ENCODE measurements at places on chromosomes 1 and 21.

DNA sequence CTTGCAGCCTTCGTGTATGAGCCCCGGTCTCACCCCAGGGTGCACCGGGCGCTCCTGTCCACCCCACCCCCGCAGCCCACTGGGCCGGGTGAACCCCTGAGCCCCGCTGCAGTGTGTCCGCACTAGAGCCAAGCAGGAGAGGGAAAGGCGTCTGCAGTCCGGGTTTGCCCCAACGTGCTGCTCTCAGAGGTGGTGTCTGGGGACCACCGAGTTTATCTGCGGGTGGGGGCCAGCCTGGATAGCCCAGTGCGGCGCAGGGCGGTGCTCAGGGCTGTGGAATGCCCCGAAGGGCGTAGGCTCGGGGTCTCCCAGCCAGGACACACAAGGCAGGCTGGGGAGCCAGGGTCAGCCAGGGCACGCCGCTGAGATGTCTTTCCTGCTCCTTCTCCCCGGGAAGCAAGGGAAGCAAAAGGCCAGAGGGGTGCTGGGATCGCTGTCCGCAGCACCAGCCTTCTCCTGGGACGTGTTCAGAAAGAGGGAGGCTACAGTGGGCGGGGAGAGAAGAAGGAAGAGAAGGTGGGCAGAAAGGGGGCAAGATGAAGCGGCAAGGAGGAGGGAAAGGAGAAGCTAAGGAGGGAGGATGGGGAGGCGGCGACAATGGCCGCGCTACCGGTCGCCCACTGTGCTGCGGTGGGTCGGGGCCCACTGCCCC, 56.6 kb downstream of the MAB21L3 start:
- DNase-seq, result no peak

DNA sequence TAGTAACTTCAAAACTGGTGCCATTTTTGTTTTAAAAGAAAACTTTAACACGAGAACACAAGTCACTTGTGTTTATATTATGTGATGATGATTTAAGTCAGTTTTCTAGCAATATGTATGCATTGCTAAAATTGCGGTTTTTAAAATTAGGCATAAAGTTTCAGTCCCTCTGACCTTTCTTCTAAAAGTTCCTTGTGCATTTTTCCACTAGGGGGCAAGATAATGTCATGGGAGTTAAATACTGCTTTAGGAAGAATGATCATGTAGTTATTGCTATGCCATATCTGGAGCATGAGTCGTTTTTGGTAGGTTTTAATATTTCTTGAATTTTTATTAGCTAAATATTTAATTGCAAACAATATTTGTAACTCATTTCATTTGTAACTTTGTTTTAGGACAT, 10.7 kb downstream of the CDC7 start:
- no peak for DNase-seq

DNA sequence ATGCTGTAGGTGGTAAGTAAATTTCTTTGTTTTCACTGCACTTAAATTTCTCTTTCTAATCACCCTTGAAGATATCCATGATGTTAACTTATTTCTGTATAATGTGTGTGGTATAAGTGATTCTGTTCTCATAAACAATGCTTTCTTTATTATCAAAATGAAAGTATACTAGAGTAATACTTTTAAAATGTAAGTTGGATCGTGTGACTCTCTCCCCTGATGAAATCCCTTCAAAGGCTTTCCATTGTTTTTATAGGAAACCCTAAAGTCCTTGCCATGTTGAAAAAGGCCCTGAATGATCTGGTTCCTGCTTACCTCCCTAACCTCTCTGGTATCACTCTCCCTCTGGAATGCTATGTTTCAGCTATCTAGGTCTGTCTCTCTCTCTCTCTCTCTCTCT, 191.1 kb upstream of the LHX8 start:
- DNase-seq, result no peak

DNA sequence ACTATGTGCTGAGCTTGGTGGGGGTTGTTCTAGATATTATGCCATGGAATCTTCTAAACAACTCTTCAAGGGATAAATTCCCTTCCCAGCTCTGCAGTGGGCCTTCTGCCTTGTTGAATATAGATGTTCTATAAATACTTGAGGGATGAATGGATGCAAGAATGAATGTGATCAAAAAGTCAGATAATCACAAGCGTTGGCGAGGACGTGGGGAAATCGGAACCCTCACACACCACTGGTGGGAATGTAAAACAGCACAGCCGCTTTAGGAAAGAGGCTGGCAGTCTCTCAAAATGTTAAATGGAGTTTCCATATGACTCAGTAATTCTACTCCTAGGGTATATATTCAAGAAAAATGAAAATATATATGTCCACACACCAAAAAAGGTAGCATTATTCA, 19.0 kb downstream of the SDC3 start:
- no peak for DNase-seq

DNA sequence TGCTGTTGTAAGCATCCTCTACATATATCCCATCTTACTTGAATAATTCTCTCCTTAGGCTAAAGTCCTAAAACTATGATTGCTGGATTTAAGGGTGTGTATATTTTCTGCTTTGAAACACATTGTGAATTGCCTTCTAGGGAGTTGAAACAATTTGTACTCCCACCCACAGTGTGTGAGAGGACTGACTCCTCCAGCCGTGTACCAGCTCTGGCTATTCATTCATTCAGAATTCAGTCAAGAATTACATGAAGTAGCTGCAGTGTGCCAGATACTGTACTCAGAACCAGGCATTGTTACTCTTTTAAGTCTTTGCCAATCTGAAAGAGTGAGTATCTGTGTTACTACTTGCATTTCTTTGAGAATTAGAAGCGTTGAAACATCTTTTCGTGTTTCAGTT, 135.0 kb downstream of the DHRS3 start:
- DNase-seq, result no peak

- no peak for DNase-seq
Observed at GRCh38 chr1:17588048-17588871, 48.8 kb downstream of the ARHGEF10L start.

DNA sequence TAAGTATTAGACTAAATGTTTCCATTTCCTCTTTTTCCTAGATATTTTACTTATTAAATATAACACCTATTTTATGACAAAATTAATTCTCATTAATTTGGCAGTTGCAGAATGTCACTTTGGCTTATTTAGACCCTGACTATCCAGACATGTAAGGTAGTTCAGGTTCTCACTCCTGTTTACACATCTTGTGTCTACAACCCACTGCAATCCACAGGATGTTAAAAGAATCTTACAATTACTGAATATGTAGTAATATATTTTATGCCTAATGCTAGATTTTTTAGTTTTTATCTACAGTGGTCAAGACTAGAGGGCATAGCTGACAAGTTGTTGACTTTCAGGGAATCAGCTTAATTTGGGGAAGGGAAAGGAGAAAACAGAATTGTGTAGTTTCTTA, 346.7 kb downstream of the USP25 start:
- no peak for DNase-seq

DNA sequence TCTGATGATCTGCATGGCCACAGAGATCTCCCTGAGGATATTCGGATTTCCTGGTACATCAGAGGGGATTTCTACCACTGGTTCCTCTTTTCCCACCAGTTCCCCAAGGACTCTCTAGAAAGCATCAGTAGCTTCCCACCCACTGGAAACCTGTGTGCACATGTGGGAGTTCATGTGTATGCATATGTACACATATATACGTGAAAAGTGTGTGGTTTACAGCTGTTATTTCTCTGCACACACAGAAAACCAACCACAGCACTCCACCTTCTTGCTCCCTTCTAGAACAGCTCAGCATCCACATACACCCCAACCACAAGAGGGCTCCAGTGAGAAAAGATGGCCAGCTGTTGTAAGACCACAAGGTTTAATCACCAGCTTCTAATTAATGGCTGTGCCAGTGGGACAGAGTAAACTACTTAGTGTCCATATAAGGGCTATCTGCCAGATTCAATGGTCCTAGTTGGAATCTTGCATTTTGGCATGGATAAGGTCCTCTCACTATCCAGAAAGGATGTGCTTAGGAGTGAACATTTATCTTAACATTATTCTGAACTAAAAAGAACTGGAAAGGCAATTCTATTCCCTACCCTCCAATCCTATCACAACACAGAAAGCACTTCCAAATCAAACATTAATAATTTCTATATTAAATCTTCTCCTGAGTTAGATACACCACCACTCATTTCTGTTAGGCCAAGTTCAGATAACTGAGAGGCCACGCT, 24.1 kb downstream of the GPR3 start:
- DNase-seq, result no peak

DNA sequence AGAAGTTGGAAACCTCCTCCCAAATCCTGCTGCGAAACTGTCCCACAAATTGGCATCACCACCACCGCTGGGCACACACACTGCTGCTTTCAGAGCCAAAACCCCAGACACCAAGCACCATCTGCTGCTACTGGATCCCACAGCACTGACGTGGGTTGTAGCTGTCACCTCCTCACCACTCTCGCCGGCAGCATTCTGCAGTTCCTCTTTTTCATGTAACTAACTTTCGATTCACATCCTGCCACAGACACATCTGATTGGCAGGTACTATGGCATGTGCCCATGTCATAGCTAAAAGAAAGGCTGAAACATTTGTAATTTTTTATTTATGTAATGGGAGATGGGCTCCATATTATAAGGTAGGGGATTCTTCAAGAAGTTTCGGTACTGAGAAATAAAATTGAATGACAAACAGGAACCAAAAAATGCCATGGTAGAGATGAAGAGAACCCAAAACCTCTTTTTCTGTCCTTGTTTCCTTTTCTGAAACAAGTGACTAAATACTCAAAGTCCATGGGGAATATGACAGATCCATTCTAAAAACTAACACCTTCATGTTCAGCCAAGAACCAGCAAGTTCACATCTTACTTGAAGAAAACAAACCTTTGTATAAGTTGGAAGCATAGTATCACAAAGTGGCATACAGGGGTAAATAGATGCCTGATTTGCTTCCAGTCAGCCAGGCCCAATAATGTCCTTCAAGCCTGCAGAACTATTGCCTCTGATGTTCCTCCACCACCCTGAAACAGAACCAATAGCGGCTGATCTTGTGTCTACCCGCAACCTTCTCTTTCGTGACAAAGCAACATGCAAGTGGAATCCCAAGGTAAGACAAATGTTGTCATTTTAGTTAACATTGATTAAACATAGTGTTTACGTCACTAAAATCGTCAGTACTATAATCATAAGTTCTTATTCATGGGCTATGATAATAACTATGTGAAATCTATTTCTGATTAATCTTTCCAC, 26.6 kb upstream of the RGS13 start:
- DNase-seq, result peak; percentile 13
